ENCODE measurements at places on chromosomes 6 and 20.

- DNase-seq = no peak
Measured at GRCh38 chr6:151387175-151387970, 4.0 kb downstream of the ZBTB2 start.

DNA sequence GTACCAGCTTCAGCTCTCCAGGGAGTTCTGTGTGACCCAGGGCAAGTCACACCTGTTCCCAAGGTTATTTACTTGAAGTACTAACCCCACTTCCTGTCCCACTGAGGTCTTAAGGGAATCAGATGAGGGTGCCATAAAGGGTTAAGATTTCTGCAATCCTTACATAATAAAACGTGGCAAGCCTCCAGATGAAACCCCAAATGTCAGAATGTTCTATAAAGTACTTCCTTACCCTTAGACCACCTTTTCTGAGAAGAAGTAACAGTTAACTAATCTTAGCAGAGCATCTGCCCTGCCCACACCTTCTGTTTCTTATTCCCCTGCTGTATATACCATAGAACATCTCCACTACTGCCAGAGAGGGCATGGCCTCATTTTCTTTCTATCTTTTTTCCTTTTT lies 6.0 kb upstream of the AVP start:
- DNase-seq = no peak

DNA sequence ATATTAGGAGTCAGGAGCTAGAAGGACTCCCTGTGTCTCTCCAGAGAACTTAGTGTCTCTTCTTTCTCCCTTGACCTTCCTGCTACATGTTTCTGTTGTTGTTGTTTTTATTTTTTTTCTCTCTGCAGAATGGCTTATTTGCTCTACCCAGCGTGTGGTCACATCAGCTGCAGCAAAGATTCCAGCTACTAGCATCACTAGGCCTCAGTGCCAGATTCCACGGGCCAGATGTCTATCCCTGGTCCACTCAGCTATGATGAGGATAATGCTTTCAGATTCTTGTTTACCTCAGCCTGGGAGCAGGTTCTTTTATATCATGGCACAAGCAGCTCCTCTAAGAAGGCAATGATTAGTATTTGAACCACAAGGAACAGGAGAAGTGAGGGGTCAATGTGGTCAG lies 110.0 kb downstream of the PLCB1 start:
- DNase-seq = no peak

DNA sequence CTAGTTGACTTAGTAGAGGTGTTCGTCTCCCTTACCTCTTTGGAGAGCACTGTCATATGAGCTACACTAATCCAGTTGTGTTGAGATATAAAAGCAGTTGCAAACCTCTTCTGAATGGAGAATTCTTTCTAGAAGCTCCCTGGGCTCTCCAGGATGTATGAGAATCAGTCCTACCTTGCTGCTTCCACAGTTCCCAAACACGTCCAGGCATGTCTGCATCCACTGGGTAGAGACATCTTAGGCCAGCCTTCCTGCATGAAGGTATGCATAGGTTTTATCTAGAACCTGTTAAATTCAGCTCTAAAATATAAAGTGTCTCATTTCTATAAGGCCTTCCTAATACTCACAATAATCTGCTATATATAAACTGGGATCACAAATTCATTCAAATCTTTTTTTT lies 297.7 kb downstream of the CDC5L start:
- no peak for DNase-seq

GRCh38 chr6:42935322-42935721 lies 6.0 kb downstream of the CNPY3 start:
- no peak for DNase-seq

DNA sequence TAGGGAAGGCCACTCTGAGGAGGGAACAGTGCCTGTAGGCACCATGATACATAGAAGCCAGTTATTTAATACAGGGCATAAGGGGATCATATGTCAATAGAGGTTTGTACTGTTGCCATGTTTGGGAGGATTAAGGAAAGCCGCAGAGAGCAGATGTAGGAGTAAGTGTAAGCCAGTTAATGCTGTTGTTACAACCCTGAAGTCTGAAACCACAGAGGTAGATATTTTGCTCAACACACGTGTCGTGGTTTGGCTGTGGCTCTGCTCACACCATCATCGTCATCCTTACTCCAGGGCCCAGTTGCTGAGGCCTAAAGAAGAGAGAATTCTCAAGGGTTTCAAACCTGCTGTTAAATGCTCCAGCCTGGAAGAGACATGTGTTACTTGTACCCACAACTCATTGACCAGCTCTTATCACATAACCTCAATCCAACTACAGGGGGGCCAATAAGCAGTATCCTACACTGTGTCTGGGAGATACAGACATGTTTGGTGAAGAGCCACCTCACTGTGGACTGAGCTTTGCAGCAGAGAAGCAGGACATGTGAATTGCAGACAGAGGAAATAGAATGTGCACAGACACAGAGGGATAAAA lies 31.0 kb upstream of the PSMF1 start:
- no peak for DNase-seq

GRCh38 chr20:13900496-13900895 lies 89.9 kb downstream of the SEL1L2 start:
- no peak for DNase-seq

DNA sequence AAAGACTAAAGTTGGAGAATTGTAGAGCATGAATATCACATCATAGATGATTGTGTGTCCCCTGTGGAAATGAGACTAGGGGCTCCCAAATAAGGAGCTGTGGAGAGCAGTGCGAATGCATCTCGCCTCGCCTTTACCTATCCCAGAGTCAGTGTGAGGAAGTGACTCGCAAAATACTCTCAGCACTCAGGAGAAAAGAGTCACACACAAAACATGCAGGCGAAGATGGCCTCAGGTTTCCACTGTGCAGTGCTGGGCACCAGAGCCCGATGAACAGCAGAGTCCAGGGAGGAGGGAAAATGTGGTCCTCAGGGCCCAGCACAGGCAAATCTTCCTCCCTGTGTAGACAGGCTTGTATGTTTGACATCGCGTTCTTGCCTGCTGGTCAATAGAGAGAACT lies 126.5 kb upstream of the AFDN start:
- no peak for DNase-seq

DNA sequence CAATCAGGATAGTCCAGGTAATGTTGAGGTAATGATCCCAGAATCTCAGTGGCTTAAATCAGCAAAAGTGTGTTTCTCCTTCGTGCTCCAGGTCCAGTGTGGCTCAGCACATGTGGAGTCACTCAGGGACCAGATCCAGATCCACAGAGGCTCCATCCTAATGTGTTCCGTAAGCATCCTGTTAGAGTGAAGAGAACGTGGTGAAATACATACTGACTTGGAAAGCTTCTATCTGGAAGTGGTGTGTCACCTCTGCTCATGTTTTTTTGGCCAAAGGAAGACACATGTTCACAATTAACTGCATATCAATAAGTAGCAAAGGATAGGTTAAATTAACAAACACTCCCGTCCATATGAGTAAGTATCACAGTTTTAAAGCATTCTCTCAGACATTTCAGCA lies 26.8 kb upstream of the PREP start:
- no peak for DNase-seq

DNA sequence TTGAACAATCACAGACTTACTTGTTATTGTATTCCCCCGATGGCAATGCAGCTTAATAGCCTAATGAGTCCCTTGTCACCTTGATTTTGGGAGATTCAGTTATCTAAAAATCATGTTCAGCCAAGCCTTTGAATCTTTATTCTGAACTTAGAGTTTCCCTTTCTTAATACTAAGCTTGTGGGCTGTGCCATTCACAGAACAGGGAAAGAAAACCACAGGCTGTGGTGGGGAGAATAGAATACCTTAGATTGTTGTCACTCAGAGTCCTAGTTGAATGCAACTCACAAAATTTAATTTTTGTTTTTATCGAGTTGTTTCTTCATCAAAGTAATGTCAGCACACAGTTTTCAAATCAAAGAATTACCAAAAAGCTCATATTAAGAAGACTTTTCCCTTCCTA lies 37.4 kb downstream of the RFPL4B start:
- DNase-seq = no peak

GRCh38 chr20:39638731-39639130 lies 676.6 kb downstream of the DHX35 start:
- no peak for DNase-seq

DNA sequence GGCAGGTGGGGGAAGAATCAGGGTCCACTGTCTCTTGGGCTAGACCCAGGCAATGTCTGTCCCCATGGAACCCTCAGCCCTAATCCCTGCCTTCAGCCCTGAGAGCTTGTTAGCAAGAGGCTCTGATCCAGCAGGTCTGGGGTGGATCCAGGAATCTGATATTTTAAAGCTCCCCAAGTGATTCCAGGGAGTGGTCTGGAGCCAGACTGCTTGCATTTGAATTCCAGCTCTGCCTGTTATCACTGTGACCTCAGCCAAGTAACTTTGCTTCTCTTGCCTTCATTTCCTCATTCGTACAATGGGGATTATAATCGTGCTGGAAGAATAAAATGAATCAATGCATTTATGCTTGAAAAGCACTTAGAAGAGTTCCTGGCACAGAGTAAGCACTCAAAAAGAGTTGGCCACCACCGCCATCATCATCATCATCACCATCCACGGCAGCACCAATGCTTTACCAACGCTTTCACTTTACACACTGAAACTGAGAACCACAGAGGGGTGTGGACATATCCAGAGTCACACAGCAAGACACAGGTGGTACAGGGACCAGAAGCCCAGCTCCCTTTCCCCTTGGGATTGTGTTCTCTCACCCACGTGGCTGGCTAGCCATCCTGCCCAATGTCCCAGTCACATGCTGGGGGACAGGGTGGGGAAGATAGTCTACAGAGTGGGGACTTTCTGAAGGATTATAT lies 75.7 kb upstream of the RALY start:
- DNase-seq = no peak

DNA sequence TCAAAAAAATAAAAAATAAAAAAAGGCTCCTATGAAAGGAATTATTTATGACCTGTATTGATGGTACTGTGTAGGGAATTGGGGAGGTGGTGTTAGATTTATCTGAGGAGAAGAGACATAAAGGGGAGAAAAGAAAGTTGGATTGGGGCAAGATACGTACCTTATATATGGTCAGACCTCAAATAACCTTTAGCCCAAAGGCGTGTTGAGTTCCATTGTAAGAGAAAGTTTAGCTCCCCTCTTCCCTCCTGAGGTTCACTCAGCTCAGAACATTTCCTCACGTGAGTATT lies 296.9 kb downstream of the ADGB start:
- no peak for DNase-seq

DNA sequence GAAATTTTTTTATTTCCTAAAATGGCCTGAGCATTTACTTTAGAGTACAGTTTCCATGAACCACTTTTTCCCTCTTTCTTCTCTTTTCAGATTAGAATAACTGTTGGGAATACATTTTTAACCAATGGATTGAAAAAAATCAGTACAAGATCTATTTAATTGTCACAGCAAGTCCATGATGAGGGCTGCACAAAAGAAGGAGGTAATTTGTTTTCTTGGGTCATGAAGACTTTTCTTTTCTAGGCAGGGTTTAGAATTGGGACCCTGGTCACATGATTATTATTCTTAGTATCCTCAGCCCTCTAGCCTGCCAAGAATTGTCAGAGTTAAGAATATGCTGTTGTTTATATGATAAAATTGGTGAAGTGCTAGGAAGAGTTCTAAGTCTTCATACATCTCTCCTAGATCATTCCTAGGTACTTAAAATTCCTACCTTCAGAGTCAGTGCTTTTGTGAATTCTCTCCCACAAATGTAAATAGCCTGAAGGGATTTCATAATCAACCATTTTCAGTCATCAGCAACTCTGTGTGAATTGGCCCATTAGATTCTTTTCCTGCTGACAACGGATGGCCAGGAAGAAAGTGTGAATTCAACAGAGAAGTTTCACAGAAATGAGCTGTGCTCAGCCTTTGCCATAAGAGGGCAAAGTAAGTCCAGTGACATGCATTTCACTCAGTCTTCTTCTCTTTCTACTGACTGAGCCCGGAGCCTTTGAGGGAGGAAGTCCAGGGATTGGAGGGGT lies 32.4 kb upstream of the TPBG start:
- no peak for DNase-seq

DNA sequence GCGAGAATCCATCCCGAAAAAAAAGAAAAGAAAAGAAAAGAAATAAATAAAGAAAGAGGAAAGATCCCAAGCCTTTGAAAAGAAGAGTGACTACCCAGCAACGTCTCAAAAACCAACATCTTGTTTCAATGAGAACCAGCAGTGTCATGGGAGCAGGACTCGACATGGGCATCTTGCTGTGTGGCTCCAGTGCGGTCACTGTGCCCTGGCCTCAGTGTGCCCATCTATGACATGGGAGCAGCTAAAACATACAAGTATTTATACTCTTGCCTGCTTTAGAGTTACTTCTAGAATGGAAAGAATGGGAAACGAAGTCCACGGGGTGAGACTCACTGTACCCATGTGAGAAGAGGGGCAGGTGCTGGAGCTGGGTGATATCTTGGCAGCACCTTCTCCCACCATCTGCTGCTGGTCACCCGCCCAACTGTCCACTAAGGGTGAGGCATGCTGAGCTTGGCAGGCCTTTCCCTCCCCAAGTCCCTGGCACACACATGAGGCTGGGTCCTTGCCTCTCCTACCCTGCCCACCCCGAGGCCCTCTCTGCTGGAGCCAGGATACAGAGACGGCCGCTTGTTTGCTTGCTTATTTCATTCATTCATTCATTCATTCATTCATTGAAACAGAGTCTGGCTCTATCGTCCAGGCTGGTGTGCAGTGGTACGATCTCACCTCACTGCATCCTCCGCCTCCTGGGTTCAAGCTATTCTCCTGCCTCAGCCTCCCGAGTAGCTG lies 77.7 kb downstream of the RIPOR3 start:
- no peak for DNase-seq

GRCh38 chr6:163963205-163964120 lies 548.9 kb downstream of the QKI start:
- DNase-seq = no peak

- no peak for DNase-seq
Measured at GRCh38 chr6:30441171-30441570, 48.1 kb upstream of the HLA-E start.

DNA sequence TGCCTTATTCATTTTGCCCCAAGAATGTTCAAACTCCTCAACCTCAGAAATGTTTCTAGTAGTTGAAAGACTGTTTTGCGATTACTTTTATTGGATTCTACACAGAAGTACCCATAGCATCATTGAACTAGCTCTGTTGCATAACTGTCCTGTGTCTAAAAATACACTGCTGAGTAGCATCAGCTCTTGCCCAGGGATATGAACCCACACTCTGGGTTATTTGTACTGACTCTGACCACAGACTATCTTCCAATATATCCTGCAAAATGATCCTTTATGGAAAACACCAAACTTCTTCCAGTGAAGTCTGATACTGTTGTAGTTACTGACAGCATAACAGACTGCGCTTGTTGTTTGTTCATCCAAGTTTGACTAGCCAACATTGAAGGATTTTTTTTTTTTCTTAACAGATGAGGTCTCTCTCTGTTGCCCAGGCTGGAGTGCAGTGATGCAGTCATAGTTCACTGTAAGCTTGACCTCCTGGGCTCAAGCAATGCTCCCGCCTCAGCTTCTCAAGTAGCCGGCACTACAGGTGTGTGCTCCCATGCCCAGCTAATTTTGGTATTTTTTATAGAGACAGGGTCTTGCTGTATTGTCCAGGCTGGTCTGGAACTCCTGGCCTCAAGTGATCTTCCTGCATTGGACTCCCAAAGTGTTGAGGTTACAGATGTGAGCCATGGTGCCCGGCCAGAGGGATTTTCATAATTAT lies 49.9 kb downstream of the TULP4 start:
- no peak for DNase-seq

GRCh38 chr6:20771409-20771808 lies 237.2 kb downstream of the CDKAL1 start:
- no peak for DNase-seq

- DNase-seq = no peak
Measured at GRCh38 chr6:87918461-87918941, 129.1 kb upstream of the SPACA1 start.
